ENCODE measurements at places on chromosomes 13 and 19.

- DNase-seq: no peak
These were observed 27.0 kb downstream of the MTRF1 start for GRCh38 chr13:41236369-41236768.

GRCh38 chr13:99191900-99192399 lies 8.7 kb upstream of the UBAC2 start:
- no peak for DNase-seq

DNA sequence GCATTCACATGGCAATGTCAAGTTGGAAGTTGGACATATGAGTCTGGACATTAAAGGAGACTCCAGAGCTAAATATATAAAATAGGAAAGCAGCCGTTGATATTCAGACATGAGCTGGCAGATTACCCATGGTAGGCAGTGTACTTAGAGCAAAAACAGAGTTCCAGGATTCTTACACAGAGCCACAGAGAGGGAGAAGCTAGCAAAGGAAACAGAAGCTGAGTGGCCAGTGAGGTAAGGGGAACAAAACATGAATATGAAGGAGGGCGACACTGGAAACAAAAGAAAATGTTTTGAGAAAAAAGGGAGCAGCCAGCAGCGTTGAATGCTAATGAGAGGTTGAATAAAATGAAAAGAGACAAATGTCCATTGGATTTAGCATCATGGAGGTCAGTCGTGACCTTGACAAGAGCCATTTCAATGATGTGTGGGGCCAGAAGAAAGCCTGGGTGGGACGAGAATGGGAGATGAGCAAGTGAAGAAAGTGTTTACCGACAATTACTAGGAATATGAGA lies 198.4 kb downstream of the POU4F1 start:
- no peak for DNase-seq

DNA sequence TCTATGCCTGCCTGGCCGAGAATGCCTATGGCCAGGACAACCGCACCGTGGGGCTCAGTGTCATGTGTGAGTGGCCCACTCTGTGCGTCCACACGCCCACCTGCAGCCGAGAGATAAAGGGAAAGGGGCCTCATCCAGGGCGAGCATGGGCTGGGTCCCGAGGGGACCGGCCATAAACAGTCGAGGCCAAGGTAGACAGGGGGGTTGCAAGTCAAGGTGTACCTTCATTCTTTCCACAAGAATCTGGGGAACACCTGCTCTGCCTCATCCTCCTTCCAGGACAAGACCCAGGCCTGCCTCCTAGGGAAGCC lies 8.3 kb downstream of the MAG start:
- DNase-seq: no peak

DNA sequence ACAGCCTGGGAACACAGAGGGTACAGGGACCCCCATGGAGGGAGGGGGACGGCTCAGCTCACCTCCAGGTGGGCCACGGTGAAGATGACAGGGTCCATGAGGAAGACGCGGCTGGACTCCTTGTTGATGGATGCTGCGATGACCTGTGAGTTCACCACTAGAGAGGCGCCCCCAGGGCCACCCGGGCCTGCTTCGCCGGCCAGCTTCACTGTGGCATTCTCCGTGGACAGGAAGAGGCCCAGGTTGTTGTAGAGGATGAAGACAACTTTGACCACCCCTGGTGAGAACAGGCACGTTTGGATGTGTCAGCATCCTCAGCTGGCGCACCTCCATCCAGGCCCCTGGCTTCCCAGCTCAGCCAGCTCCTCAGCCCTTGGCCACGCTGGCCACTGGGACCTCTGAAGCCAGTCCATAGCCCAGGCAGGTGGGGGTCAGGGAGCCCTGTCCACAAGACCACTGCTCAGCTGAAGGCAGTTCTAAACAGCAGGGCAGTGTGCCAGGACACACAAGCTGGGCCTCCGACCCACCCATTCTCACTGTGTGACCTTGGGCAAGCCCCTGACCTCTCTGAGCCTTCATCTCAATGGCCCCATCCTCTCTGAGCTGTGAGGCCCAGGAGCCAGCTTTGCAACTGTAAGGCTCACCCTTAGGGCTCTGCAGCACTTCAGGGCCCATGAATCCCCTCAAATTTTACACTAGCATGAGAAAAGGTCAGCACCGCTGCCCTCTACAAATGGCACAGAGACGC lies 22.1 kb upstream of the ASF1B start:
- no peak for DNase-seq

DNA sequence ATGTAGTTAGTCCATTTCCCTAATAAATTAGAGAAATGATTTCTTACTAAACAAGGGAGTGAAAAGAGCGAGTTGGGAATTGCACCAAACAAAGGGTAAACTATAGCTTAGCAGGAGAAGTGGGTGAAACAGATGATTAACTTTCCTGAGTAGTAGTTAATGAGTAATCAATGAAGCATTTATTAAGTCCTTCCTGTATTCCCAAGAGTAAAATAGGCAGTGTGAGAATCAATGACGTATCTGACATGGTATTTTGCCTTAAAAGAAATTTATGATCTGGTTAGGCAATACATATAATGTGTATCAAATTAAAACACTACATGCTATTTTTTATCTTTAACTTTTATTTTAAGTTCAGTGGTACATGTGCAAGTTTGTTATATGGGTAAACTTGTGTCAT lies 142.8 kb downstream of the KLF5 start:
- DNase-seq: no peak

GRCh38 chr13:77928909-77929308 lies 10.3 kb upstream of the EDNRB start:
- no peak for DNase-seq

DNA sequence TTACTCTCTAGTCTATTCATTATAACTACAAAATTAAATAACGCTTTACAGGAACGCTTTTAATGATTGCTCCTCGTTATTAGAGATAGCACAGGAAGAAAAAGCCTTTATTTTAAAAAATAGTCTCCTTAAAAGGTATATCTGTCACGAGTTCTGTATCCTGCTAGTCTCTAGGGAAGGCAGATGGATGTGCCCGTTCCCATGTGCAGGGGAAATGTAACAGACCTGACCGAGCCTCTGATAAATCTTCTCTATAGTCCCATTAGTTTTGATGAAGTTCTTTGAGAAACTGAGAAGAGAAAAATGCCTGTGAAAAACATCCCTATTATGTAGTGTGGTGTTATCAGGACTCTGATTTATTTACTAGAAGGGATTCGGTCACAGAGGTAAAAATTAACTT lies 226.4 kb downstream of the PCDH9 start:
- DNase-seq: no peak

- DNase-seq: no peak
These were observed 151.5 kb downstream of the ZNF737 start for GRCh38 chr19:20414120-20414519.

All from lung (tissue), 17 donors.